Camera-type eye (tissue), 1 donor: ENCODE measurements at places on chromosomes 2 and 18. TPM values are rescaled to one million over a fixed set of nuclear protein-coding genes. Genes with fewer than 3 reads are reported as not detected.

CNGA3 gene
- 9.7 TPM for total RNA-seq

MC4R gene
- total RNA-seq, result 1.2 TPM

CABYR gene
- total RNA-seq, result 7.0 TPM

SERPINB3 gene
- not detected for total RNA-seq

LYPD1 gene
- 15.8 TPM for total RNA-seq

ITGB1BP1 gene
- total RNA-seq, result 55.0 TPM

SPATA3 gene
- total RNA-seq, result not detected

NT5DC4 gene
- total RNA-seq, result 0.22 TPM

DCAF17 gene
- 49.0 TPM for total RNA-seq

BOLA3 gene
- 25.6 TPM for total RNA-seq

PCARE gene
- 57.0 TPM for total RNA-seq

G6PC2 gene
- total RNA-seq, result 4.2 TPM

GMPPA gene
- total RNA-seq, result 25.4 TPM

MBP gene
- 20.1 TPM for total RNA-seq

FOXD4L1 gene
- total RNA-seq, result not detected

LCT gene
- not detected for total RNA-seq

CD8B2 gene
- 0.11 TPM for total RNA-seq

DES gene
- total RNA-seq, result 249 TPM

RHOB gene
- total RNA-seq, result 218 TPM

HAAO gene
- 28.8 TPM for total RNA-seq
